Ovary (tissue), 10 donors: ENCODE measurements at places on chromosomes 11 and 22. TPM values are rescaled to one million over a fixed set of nuclear protein-coding genes. Genes with fewer than 3 reads are reported as not detected.

- DNase-seq = no peak
Observed at GRCh38 chr11:125464666-125465065, 31.4 kb downstream of the FEZ1 start.

CCDC89 gene
- 2.8 TPM for polyA plus RNA-seq

- no peak for DNase-seq
Observed at GRCh38 chr11:87473174-87473573, 435.4 kb downstream of the TMEM135 start.

GRCh38 chr11:74819400-74819799, 70.8 kb downstream of the RNF169 start:
- DNase-seq = no peak

- DNase-seq = no peak
Observed at GRCh38 chr11:35040221-35040942, 98.6 kb upstream of the CD44 start.
